ENCODE measurements at places on chromosomes 3 and 15.

GRCh38 chr3:56282341-56282740, 185.9 kb downstream of the ERC2 start:
- no peak for DNase-seq

GRCh38 chr3:169668072-169668956, 4.8 kb upstream of the MECOM start:
- DNase-seq, result peak; percentile 34

DNA sequence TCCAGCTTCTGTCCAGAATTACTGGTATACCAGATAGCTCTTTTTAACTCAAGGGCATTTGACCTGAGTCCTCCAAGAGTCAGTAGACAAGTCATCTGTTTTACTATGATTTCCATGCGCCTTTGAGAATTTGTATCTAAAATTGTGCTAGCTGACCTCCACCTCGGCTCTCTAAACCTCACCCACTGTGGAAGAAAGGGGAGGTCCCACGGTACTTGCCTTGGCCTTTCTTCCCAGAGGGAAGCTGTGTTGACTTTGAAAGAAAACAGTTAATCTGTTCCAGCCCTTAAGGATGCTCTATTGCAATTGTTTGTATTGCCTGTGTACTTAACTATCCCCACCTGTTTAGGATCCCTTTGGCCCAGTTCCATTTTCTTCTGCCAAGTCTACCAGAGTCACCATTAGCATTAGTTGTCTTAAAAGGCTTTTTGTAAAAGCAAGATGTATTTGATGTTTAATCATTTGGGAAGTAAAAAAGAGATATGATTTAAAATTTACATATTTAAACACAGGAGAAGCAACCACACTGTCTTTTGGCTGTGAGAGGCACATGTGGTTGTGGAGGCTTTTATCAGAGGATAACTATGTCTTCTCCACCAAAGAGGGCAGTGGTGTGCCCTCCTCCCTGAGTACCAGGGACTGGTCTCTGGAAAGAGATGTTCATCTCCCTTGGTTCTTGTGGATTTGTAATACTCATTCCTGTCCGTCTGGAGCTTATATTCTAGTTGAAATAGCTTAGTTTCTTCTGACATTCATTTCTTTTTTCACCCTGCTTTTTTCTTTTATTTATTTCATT, 88.8 kb downstream of the CRTC3 start:
- no peak for DNase-seq

GRCh38 chr3:134449277-134449676, 36.5 kb downstream of the ANAPC13 start:
- no peak for DNase-seq

DNA sequence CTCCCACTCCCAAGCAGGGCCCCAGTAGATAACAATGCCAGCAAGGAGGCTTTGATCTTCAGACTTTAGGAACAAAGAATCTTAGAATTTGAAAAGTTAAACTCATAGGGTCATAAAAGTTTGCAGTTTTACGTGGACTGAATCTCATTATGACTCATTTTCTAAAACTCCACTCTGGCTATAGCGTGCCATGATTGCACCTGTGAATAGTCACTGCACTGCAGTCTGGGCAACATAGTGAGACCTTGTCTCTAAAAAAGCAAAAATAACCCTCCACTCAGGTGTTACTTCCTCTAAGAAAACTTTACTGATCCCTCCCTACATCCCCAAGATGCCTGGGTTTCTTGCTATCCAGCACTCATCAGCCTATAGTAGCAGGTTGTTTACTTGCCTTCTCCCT, 104.5 kb downstream of the IL20RB start:
- DNase-seq, result no peak

DNA sequence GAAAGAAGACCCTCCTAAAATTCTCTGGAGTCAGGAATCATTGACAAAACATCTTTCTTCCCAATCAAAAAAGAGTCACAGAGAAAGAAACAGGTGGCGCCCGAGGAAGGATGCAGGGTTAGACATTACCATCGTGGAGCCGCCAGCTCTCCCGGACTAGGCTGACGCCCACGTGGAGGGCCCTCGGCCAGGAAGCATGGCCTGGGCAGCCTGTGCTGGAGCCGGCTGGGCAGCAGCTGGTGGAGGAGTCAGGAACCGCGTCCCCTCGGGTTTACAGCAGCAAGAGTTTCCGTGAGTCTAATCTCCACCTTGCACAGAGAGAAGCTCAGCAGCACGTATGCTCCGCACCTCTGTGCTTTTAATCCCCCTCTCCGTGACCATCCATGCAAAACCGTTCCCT, 533.7 kb upstream of the ATP11B start:
- peak; percentile 30 for DNase-seq

- DNase-seq, result no peak
Observed at GRCh38 chr3:177005718-177006405, 191.4 kb downstream of the TBL1XR1 start.

DNA sequence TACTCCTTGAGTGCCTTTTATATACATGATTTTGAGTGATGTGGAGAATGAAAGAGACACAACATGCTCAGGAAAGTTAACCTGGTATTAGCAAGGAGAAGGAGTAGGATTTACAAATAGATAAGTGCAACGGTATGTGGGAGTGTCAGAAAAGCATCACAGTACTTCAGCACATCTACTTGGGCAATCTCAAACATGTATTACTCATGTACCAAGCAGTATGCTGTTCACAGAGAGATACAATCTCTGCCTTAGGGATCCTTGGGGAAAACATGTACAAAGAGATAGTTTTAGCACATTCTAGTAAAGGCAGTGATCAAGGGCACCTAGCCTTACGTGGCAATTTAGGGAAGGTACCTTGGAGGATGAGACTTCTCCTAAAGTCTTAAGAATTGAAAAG, 146.5 kb downstream of the FILIP1L start:
- no peak for DNase-seq

GRCh38 chr3:13595485-13595884, 46.6 kb downstream of the FBLN2 start:
- DNase-seq, result no peak

GRCh38 chr3:53688989-53689388, 157.2 kb downstream of the CHDH start:
- no peak for DNase-seq

DNA sequence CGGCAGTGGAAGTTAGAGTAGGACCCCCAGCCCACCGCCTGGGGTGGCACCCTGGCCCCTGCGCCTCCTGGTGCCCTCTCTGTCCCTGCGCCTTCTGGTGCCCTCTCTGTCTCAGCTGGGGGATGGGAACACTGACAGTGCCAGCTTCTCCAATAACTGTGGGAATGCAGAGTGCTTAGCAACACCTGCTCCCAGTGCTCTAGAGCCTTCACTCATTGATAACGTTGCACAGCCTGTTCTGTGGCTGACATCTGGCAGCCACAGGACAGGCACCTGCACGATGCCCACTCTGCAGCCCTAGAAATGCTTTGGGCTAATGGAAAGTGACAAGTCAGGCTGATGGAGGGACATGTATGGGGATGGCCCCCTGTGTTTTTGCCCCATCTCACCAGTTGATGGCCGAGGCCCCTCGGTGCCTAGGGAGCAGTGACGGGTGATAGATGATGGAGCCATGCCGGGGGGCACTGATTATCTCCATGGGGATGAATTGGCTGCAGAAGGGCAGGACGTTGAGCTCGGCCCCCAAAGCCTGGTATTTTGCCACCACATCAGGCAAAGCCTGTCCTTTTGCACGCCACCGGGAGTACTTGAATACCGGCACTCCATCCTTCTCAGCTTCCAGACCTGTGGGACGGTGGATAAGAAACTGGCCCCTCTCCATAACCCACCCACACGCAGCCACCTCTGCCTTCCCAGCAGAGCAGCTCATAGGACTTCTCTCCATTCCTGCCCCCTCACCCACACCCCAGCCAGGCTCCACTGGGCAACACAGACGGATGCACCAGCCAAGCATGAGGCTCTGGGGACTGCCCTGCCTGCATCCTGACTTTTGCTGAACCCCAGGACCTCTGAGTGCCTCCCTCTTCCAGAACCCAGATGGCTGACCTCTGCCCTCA, 22.1 kb downstream of the ALDH1L1 start:
- no peak for DNase-seq

- DNase-seq, result no peak
Observed at GRCh38 chr3:71817262-71817661, 32.3 kb upstream of the PROK2 start.

DNA sequence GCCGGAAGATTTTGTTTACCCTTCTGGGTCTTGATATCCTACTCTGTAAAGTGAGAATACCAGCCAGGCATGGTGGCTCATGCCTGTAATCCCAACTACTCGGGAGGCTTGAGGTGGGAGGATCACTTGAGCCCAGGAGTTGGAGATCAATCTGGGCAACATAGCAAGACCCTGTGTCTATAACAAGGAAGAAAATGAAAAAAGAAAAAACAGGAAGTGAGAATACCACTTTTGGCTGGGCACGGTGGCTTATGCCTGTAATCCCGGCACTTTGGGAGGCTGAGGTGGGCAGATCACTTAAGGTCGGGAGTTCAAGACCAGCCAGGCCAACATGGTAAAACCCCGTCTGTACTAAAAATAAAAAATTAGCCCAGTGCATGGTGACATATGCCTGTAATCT, 36.9 kb downstream of the SFMBT1 start:
- DNase-seq, result no peak

DNA sequence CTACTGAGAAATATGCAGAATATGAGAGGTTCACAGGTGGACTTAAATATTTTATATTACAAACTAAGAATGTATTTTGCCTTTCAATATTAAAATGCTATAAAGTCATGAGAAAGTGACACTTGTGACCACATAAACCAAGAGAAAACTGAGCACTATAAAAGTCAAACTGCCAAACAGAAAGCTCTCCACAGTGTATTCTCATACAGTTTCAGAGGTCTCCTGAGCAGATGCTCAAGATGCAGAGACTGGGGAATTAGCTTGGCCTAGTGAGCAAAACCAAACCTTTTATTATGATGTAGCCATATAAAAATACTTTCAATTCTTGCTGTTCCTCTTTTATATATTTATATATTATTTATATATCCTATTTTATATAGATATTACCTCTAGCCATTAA, 227.8 kb downstream of the TBC1D5 start:
- DNase-seq, result no peak

- no peak for DNase-seq
Observed at GRCh38 chr3:148269816-148270215, 427.9 kb upstream of the AGTR1 start.

DNA sequence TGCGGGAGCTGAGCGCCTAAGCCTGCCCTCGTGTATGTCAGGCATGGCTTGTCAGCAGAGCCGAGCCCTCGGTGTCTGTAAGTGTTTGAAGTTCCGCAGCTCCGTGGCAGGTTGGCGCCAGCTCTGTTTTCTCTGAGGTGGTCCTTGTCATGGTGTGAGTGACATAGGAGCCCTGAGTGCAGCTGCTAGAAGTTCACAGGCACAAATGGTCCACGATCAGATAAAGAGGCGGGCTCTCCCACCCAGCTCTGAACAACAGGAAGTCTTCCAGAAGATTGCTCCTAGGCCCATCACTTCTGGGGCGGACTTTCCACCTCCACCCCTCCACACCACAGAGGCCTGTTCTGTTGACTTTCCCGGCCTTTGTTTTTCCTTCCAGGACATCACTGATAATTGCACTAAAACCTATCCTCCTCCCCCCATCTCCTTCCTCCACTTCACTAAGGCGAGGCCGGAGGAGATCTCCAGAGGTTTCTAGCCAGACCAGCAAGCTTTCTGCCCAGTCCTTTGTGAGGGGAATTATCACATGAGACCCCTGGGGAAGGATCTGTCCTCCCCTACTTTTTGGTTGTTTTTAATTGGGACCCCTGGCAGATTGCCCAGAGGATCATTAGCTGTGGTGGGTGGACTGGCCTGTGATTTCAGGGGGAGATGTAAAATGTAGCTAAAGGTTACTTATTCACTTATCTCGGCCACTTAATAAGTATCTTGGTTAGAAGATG, 19.9 kb downstream of the ITPR1 start:
- DNase-seq, result peak; percentile 78

DNA sequence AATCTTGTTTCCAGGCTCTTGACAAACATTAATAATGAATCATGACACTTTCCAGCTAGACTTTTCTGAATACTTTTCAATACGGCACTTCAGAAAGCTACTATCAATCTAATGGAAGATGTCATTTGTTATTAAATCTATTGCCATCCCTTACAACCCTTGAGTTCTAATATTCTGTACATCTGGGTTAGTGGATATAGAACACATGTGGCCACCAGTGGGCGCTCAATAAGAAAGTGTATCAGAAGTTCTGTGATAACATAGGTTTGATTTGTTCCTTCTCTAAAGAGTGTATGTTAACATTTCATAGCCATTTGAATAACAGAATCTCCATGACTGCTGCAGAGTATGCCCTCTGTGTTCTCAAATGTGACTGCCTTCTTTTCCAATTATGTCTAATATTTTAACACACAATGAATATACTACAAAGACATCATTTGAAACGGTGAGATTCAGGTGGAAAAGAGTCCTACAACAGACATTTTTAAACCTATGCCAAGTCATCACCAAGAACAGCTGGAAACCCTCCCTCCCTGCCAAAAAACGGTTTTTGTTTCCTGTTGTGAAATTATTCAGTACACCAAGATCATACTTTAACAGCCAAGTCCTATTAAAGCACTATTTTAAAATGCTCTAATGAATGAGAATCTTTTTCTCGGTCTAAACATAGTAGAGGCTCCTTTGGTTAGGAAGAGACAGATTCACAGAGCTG, 22.2 kb downstream of the ALDH1A2 start:
- DNase-seq, result no peak

DNA sequence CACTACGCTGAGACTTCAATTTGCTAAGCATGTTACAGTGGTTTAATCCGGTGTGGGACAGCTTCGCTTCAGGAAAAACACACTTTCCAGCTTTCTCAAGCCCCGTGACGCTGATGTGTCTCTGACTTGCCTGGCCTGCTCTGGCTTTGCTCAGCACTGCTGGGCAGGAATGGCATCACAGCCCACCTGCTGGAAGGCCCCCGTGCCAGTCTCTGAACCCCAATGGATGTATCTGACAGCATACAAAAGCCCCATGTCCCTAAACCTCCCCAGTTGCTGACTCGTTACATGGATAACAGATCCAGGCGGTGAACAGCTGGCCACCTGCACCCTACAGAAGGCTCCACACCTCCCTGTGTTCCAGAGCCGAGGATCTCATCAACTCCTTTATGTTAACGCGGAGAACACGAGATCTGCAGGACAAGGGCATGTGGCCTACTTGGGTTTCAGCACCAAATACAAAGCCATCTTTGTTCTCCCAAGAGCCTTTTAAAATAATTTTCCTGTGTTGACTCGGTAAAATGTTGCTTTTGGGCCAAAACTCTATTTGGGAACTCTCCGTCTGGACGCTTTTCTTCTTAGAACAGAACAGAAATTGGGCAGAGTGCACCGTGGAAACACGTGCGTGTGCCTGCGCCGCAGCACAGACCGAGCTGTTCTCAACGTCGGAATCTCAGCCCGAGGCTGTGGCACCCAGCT, 61.4 kb downstream of the ATP10A start:
- DNase-seq, result no peak

All from NCI-H2227 treated with DMSO at 0.1 percent for 48 hours (cell line).